C1 segment of cervical spinal cord (tissue), 14 donors: ENCODE measurements at places on chromosomes 5 and 9.

- DNase-seq: no peak
Measured at GRCh38 chr5:157269761-157270272, 3.9 kb downstream of the CYFIP2 start.

DNA sequence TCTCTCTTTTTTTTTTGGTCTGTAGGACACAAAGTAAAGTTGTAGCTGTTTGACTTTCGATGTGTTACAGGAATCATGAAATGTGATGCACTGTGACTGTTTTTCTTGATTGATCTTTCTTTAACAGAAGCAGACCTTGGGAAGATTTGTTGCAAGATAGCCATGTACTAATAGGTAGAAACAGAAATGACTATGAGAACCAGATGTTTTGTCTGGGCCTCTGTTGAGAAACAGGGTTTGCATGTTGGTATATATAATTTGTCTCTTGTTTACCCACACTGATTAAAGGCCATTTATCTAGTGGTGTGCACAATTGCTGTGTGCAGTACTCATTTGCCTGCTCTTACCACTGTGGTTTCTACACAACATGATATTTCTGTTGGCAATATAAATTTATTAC is 125.1 kb downstream of the HACD4 start:
- DNase-seq: no peak

- DNase-seq: no peak
Measured at GRCh38 chr5:53607886-53608285, 47.4 kb downstream of the NDUFS4 start.

- DNase-seq: no peak
Measured at GRCh38 chr5:82104872-82105271, 133.0 kb downstream of the ATG10 start.

GRCh38 chr9:37986771-37987258 is 82.2 kb downstream of the SHB start:
- no peak for DNase-seq
